ENCODE measurements at places on chromosomes 12 and 14.

GRCh38 chr14:69924201-69924600, 45.0 kb downstream of the SMOC1 start:
- H3K36me3 ChIP-seq: no peaks in the 10 kb centered on the region
- H3K4me1 ChIP-seq: no peaks in the 10 kb centered on the region
- no peak overlapping the region for H3K4me3 ChIP-seq
- peaks cover 11% of the 10 kb centered on the region for H3K27me3 ChIP-seq
- no peak for DNase-seq

GRCh38 chr14:31592631-31593030, 31.4 kb downstream of the NUBPL start:
- H3K36me3 ChIP-seq: no peaks in the 10 kb centered on the region
- H3K27ac ChIP-seq: no peak overlapping the region
- no peaks in the 10 kb centered on the region for H3K27me3 ChIP-seq
- no peak for DNase-seq

DNA sequence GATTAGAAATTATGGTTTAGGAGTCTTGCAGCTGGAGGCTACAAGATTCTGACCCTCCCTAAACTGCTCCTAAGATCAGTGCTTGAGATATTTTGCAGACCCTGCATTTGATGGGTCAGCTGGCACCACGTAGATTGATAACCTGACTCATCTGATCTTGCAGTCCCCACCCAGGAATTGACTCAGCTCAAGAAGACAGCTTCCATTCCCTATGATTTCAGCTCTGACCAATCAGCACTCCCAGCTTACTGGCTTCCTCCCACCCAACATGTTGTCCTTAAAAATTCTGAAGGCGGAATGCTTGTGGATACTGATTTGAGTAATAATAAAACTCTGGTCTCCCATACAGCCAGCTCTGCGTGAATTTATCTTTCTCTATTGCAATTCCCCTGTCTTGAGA, 23.2 kb upstream of the MTHFD1 start:
- no peak overlapping the region for H3K4me3 ChIP-seq
- H3K27me3 ChIP-seq: no peaks in the 10 kb centered on the region
- no peak overlapping the region for H3K27ac ChIP-seq
- H3K36me3 ChIP-seq: no peaks in the 10 kb centered on the region
- DNase-seq: no peak

- no peak for DNase-seq
- no peak overlapping the region for H3K4me3 ChIP-seq
- H3K4me1 ChIP-seq: no peaks in the 10 kb centered on the region
Measured at GRCh38 chr12:31346267-31346666, 20.3 kb upstream of the SINHCAF start.

- no peak overlapping the region for H3K4me3 ChIP-seq
- H3K4me1 ChIP-seq: no peaks in the 10 kb centered on the region
- DNase-seq: no peak
- H3K27me3 ChIP-seq: no peaks in the 10 kb centered on the region
- H3K27ac ChIP-seq: no peak overlapping the region
- H3K36me3 ChIP-seq: no peaks in the 10 kb centered on the region
Measured at GRCh38 chr12:25699454-25699853, 146.4 kb upstream of the LMNTD1 start.

GRCh38 chr12:66050610-66051009, 79.9 kb downstream of the LLPH start:
- H3K27ac ChIP-seq: no peak overlapping the region
- no peaks in the 10 kb centered on the region for H3K4me1 ChIP-seq
- DNase-seq: no peak
- no peaks in the 10 kb centered on the region for H3K27me3 ChIP-seq

DNA sequence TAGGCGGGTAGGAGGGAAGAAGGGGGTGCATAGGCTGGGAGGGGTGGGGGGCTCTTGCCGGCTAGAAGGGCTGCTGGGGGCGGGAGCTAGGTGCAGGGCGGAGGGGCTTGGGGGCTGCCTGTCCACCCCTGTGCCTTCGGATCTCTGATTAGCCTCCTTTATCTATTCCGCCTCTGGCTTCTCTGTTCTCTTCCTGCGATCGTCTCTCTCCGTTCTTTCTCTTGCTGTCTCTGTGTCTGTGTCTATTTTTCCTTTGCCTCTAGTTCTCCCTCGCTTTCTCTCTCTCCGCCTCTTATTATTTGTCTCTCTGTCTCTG, 166.7 kb upstream of the LHX5 start:
- H3K4me1 ChIP-seq: no peaks in the 10 kb centered on the region
- H3K27ac ChIP-seq: no peak overlapping the region
- H3K27me3 ChIP-seq: peaks cover 9% of the 10 kb centered on the region

DNA sequence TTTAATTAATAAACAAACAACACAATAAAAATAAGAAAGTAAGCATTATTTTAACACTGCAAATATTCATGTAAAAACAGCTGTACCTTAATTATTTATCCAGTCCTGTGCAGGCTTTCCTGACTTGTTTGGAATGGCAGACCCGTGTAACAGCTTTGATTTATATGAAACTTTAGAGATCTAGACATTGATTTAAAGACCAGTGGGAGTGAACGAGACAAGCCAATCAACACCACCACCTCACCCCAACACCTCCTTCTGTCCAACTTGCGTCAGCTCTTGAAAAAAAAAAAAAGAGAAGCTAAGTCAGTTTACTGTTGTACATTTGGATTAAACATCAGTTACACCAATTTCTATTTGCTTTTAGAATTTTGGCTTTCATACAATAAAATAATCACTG, 22.3 kb downstream of the SLC38A4 start:
- no peak overlapping the region for H3K4me3 ChIP-seq
- no peaks in the 10 kb centered on the region for H3K27me3 ChIP-seq
- DNase-seq: no peak

DNA sequence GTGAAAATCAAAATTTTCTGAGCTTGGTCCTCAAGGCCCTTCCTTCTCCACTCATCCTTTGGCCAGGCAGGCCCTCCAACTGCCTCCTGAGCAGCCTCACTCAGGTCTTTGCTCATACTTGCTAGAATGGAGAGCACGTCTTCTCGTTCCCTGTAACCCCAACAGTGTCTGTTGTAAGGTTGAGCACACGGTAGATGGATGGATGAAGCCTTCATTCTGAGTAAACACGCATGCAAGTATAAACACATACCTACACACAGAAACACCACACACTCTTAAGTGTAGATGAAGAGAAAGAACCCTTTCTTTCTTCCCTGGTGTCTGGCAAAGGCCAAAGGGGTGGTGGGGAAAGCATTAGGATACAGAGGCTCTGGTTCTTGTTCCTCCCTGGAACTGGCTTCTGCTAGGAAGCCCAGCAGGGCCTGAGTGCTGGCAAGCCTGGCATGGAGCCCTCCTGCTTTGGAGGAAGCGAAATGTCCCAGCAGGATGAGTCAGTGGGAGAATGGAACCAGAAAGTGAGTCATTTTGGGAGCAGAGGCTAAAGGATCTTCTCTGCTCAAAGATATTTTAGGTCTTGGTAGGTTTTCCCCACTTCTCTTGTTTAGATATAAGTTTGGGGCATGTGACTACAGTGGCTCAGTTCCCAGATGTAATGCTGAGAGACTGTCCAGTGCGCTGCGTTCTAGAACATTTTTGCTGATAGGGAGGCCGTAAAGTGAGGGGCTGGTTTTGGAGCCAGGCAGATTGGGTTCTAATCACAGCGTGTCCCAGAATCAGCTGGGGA, 127.4 kb downstream of the CACNA1C start:
- H3K27ac ChIP-seq: no peak overlapping the region
- no peaks in the 10 kb centered on the region for H3K36me3 ChIP-seq
- no peak overlapping the region for H3K4me3 ChIP-seq
- DNase-seq: no peak

DNA sequence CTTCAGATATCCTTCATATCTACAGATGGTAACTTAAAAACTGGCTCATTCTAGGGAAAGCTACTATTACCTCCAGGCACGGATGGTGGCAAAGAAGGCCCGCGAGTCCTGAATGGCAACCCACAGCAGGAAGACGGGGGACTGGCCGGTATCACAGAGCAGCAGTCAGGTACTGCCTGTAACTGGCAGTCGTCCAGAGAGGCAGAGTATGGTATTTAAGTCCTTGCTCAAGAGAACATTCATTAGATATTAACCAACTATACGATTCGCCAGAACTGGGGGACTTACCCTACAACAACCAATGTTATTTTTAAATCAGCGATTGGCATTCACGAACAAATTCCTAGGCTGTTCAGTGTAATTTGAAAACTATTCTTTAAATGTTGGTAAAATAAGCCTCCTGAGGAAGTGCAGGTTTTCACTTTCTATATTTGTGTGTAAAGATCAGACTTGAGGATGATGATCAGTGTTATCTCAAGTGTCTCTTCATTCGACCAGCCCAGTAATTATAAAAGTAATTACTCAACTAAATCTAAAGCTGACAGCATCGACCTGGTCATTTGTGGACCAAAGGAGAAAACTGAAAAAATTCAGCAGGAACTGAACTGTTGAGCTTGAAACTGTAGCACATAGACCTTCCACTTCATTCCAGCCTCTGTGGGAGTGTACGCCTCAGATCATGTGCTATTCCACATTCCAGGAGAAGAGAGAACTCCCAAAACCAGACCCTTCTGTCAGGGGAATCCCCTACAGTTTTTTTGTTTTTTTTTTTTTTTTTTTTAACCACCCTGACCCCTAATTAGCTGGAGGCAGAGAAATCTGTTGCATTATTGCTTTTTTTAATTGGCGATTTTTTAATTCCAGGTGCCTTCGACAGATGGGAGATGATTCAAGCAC, 75.6 kb downstream of the ESR2 start:
- peaks cover 98% of the 10 kb centered on the region for H3K36me3 ChIP-seq
- no peak overlapping the region for H3K4me3 ChIP-seq
- H3K27me3 ChIP-seq: no peaks in the 10 kb centered on the region
- no peaks in the 10 kb centered on the region for H3K4me1 ChIP-seq

DNA sequence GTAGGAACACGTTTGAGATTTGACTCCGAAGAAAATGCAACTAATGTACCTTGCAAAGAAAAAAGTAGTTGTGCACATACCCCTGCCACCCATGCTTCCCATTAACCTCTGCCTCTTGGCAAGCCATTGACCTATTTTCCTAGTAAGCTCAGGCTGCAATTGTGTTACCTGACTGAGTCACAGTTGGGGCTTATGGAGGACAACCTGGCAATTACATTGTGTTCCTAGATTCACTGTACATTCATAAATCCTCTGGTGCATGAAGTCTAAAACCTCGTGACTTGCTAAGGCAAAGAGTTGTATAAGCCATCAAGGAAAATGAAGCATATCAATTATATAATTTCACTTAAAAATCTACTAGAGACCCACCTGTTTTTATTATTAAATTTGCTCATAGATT, 62.0 kb upstream of the DUSP6 start:
- no peaks in the 10 kb centered on the region for H3K36me3 ChIP-seq
- no peak for DNase-seq
- no peaks in the 10 kb centered on the region for H3K27me3 ChIP-seq
- H3K4me1 ChIP-seq: no peaks in the 10 kb centered on the region
- H3K27ac ChIP-seq: no peak overlapping the region
- no peak overlapping the region for H3K4me3 ChIP-seq

GRCh38 chr14:81673930-81674329, 140.3 kb upstream of the SEL1L start:
- no peak for DNase-seq
- no peaks in the 10 kb centered on the region for H3K4me1 ChIP-seq
- no peak overlapping the region for H3K4me3 ChIP-seq
- H3K36me3 ChIP-seq: no peaks in the 10 kb centered on the region

- peaks cover 4% of the 10 kb centered on the region for H3K4me1 ChIP-seq
- no peak for DNase-seq
- no peak overlapping the region for H3K4me3 ChIP-seq
- H3K36me3 ChIP-seq: no peaks in the 10 kb centered on the region
- no peak overlapping the region for H3K27ac ChIP-seq
- H3K27me3 ChIP-seq: peaks cover 13% of the 10 kb centered on the region
Measured at GRCh38 chr12:128970941-128971340, 117.7 kb downstream of the GLT1D1 start.

DNA sequence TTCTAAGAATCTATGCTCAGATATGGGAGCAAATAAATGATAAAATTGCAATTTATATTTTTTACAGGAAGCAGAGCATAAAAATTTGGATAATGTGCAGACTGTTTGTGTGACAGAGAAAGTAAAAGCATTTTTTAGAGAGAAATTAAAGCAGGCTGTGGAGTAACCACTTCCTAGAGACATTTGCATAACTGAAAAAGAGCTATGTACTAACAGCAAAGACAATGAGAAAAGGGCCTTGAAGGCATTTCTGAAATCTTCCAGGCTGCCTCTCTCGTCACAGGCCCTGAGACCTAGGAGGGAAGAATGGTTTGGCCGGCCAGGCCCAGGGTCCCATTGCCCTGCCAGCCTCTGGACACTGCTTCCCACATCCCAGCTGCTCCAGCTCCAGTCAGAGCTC, 247.2 kb downstream of the ALX1 start:
- H3K4me1 ChIP-seq: no peaks in the 10 kb centered on the region
- DNase-seq: no peak
- H3K27me3 ChIP-seq: no peaks in the 10 kb centered on the region
- H3K27ac ChIP-seq: no peak overlapping the region
- no peaks in the 10 kb centered on the region for H3K36me3 ChIP-seq

GRCh38 chr14:46999661-47000060, 348.1 kb upstream of the RPL10L start:
- no peak overlapping the region for H3K27ac ChIP-seq
- H3K36me3 ChIP-seq: no peaks in the 10 kb centered on the region
- H3K4me3 ChIP-seq: no peak overlapping the region
- H3K4me1 ChIP-seq: no peaks in the 10 kb centered on the region
- H3K27me3 ChIP-seq: no peaks in the 10 kb centered on the region

- H3K4me1 ChIP-seq: no peaks in the 10 kb centered on the region
- no peaks in the 10 kb centered on the region for H3K27me3 ChIP-seq
Measured at GRCh38 chr14:25485381-25485780, 435.4 kb upstream of the STXBP6 start.

- H3K36me3 ChIP-seq: no peaks in the 10 kb centered on the region
- H3K27me3 ChIP-seq: no peaks in the 10 kb centered on the region
- no peak for DNase-seq
- no peak overlapping the region for H3K4me3 ChIP-seq
Measured at GRCh38 chr12:68349220-68349621, 17.1 kb upstream of the MDM1 start.

DNA sequence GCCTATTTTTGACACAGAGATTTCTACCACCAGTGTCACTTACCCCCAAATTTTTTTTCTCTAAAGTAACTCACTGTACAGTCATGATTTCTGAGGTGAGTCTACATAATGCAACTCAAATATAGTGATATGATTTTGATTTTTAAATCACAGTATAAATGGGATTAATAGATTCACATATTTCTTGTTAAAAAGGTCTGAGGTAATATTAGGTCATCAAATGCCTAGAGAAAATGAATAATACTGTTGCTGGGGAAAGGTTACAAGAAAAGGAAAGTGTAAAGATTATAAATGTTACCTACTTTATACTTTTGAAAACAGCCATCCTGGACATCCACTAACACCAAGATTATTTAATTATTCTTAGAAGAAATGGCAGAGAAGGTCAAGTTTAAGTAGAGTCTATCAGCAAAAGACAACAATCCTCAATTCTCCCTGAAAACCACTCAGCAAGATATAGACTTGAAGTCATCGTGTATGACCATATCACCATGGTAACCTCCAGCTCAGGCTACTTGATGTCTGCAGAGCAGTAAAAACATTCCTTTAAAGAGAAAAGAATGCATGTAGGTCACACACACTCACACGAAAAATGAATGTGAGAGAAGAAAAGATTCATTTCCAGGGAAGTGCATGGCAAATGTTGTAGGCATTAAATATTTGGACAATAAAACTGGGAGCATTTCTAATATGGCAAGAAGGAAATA, 58.7 kb downstream of the CCDC59 start:
- H3K36me3 ChIP-seq: no peaks in the 10 kb centered on the region
- H3K27me3 ChIP-seq: no peaks in the 10 kb centered on the region
- no peak overlapping the region for H3K27ac ChIP-seq
- no peaks in the 10 kb centered on the region for H3K4me1 ChIP-seq
- DNase-seq: no peak
- no peak overlapping the region for H3K4me3 ChIP-seq

GRCh38 chr12:90543374-90543773, 411.6 kb downstream of the CCER1 start:
- no peak for DNase-seq
- H3K4me3 ChIP-seq: no peak overlapping the region
